Esophagus squamous epithelium (tissue), 5 donors: ENCODE measurements at places on chromosomes 16 and 17.

GRCh38 chr17:19383681-19384470 is 3.1 kb downstream of the MFAP4 start:
- DNase-seq = no peak

GRCh38 chr17:48064638-48065037 is 16.5 kb downstream of the NFE2L1 start:
- no peak for DNase-seq

DNA sequence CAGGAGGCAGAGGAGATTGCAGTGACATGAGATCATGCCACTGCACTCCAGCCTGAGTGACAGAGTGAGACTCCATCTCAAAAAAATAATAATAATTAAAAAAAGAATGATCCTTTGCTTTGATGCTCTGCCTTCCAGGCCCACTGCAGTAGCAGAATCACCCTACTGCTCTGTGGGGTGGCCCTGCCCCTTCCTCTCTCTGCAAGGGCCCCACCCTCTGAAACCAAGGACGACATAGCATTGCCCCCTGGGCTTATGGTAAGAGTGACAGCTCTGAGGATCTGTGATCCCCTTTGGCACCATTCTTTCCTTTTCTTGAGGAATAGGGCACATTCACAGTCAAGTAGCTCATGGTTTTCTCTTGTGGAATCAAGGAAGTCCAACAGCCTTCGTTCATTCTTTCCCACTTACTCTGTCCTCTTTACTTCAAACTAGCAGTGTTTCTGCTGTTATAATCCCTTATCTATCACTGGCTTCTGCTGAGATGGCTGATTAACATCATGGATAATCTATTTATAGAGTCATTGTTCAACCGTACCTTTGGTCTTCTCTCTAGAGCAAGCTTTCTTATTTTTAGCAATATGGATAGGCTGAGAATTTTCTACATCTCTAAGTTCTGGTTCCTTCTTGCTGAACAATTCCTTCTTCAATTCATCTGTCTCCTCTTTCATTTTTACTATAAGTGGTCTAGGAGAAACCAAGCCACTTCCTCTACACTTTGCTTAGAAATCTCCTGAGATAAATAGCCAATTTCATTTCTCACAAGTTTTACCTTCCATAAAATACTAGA is 14.1 kb downstream of the RAD51C start:
- DNase-seq = no peak

DNA sequence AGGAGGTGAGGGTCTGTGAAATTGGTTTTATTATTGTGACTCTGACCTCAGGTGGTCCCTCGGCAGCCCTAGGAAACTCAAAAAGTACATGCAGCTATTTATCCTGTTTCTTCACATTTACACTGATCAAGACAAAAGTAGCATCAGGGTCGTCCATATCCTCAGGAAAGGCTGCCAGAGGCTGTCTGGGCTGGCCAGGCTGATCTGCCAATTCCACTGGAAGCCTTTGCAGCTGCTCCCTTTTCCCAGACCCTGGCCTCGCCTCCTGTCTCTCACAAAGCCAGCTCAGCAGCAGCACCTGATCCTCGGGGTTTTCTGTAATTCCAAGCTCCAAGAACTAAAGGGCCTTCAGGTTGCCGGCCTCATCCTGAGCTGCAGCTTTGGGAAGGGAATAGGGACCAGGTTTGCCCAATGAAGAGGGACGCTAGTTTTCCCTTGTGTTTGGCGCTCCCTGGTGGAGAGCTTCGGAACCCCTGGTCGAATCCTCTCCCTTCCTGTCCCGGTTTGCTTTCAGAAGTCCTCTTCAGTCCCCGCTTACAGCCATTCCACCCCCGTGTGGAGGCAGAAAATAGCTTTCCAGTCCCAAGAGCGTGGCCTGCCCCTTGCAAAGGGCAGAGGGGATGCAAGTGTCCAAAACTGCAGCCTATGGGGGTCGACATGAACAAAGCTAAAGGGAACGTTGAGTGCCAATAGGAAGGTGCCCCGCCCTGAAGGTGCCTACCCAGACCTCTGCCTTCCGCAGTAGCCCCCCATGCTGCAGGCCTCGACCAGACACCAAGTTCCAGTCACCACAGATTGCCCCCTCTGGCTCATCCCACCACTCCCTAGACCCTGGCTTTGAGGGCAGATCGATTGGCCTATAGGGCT is 13.4 kb downstream of the MFSD6L start:
- no peak for DNase-seq

DNA sequence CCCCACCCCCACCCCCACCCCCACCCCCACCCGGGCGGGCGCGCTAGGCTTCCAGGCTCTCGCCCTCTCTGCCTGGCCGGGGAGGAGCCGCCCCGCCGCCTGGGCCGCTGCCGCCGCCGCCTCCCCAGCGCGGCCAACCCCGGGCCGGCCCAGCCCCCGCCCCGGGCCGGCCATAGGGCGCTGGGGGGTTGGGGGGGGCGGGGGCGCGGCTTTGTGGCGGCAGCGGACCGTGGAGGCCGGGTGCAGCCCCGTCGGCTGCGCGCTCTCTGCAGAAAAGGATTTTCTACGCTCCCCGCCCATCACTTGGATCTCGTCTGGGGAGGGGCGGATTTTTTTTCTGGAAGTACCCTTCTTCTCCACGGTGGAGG is 230.9 kb downstream of the MRTFB start:
- DNase-seq = no peak

DNA sequence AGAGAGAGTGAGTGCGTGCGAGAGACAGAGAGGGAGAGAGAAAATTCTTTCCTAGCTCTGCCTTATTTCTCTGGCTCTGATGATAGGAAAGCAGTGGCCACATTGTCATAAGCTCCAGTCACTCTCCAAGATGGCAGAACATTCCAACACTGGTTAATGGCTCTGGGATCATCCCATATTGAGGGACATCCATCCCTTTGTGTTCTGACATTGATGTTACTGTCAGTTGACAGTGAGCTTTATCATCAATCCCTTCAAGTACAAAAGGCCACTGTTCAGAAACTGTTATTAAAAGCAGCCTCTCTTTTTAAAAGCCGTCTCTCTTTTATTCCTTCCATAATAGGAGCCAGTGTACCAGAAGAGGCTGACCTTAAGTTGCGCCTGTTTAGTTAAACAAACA is 1084.9 kb upstream of the RBFOX1 start:
- no peak for DNase-seq

DNA sequence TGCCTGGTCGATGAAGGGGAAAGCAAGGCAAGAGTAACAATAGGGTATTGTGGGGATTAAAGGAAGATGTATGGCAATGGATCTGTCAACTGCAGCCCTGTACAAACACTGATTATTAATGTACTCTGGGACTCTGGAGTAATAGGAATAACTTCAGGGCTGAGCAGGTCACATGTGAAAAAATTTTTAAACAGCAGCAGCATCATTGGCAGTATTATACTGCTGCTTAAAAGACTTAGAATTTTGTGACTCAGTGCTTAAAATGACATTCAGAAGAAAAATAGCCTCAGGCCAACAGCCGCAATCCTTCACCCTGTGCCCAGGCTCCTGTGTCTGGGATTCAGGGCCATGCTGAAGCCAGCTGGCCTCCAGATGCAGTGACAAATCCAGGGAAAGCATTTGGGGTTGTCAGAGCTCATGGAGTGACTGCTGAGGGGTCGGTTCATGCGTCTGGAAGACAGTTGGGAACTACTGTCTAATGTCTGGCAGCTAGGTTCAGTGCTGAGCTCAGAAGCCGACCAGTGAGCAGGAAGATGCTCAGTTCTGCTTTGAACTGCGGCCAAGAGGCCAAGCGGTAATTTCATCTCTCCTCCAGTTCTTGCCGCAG is 22.2 kb downstream of the TEX2 start:
- no peak for DNase-seq

DNA sequence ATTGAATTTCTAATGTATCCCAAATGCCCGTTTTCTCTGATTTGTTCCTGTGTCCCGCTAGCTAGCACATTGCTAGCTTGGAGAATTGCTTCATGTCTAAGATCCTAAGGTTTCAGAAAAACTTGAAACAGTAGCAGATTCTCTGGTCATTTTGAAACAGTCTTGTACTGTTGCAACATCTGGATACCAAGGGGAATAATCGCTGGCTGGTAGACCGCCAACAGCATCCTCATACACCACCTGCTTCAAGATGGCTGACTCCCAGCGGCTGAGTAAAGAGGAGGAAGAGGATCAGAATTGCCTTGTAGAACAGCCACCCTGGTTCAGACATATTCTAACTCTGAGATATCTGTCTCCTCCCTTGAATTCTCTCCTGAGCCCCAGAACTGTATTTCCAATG is 226.7 kb upstream of the ELAC2 start:
- DNase-seq = no peak

DNA sequence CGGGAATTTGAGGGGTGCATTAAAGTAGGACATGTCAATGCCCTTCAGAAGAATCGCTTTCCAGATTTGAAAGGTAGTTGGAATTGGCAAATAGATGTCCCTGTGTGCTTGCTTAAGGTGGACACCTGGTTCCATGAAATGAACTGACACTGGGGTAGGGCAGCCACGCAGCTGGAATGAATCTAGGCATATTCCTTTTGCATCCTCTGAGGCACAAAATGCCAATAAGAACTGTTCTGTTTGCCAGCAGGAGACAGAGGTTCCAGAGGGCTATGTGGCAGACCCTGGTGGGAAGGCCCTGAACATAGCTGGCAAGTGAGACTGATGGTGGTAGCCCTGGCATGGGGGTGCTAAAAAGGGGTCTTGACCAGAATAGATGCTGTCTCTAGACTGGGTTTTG is 61.5 kb downstream of the SLC6A2 start:
- no peak for DNase-seq

- DNase-seq = no peak
Observed at GRCh38 chr17:4485676-4486646, 12.7 kb upstream of the SPNS2 start.

DNA sequence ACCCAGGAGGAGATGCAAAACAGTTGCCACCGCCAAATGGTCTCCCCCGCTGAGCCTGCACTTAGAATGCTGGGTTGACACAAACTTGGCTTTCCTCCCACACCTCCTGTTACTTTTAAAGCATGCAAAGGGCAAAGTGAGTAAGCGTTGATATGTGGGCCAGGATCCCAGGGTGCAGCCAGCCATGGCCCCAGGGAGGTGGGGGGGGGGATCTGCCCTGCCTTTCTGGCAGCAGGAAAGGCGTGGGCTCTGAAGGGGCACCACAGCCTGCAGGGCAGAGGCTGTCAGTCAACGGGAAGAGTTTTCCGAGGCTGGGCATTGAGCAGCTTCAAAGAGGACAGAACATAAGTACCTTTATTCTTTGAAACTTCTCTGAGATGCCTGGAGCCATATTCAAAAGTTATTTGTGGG is 142.3 kb downstream of the ABCC12 start:
- no peak for DNase-seq

- no peak for DNase-seq
Observed at GRCh38 chr16:57387598-57388354, 15.5 kb downstream of the CX3CL1 start.

- DNase-seq = no peak
Observed at GRCh38 chr17:10127819-10128425, 70.5 kb downstream of the GAS7 start.

- DNase-seq = no peak
Observed at GRCh38 chr16:17194190-17194780, 276.5 kb downstream of the XYLT1 start.

DNA sequence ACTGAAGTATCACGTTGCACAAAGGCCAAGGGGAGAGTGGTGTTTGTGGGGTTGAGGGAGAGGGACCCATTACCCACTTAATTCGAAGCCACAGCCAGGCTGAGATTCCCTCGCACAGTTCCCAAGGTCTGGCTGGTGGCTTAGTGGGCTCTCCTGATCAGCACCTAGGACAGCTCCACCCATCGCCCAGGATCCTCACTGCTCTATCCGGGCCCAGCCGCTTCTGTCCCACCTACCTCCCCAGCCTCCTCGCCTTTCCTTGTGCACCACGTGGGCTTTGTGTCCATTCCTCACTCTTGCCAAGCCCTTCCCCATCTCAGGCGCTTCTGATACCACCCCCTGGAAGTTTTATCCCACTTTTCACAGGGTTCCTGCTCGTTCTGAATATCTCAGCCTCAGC is 163.5 kb downstream of the CCT6B start:
- DNase-seq = no peak

DNA sequence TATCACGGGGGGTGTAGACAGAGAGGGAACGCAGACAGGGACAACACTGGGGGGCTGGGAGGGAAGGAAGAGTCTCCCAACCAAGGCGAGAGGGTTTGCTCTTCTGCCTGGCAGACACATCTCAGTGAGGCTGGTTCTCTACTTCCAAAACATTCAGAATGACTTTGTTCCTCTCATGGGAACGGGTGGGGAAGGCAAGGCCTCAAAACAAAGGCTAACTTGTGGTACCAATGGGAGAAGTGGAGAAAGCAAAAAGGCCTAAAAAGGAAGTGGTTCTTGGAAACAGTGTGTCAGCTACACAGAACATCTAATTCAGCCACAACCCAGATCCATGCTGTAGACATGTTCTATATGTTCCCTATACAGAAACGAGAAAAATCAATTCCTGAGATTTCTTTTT is 7.5 kb downstream of the FLOT2 start:
- DNase-seq = no peak

DNA sequence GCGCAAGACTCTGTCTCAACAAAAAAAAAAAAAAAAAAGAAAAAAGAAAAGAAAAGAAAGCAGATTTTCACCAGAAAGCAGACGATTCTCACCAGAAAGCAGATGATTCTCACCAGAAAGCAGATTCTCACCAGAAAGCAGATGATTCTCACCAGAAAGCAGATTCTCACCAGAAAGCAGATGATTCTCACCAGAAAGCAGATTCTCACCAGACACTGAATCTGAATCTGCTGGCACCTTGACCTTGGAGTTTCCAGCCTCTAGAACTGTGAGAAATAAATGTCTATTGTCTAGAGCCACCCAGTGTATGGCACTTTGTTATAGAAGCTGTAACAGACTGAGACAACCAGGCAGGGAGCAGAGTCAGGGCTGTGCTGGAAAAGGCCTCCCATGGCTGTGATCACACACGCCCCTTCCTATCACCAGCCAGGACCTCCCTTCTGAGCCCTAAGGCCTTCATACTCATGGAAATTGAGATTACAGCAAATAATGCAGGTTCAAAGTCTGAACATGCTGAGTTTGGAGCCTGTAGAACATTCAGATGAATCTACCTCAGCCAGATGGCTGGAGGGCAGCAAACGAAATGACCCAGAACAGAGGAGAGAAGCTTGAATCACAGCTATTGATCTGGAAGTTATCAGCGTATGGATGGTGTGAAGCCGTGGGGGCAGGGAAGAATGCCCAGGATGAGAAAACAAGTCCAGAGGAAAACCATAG is 309.3 kb downstream of the SLC39A11 start:
- DNase-seq = no peak

DNA sequence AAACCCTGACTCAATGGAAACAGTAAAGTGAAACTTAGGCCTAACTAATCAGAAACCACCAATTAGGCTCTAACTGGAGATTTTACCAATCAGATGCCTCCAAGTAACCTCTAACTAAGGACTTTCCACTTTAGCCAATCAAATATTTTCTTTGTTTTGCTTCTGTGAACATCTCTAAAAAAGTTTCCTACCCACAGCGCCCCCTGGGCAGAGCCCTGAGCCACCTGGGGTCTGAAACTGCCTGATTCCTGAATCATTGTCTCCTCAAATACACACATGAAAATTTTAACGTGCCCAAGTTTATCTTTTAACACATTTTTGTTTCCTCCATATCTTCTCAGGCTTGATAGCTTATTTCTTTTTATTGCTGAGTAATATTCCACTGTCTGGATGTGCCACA is 19.0 kb downstream of the ADAD2 start:
- no peak for DNase-seq
